ENCODE measurements at places on chromosomes 12 and 14.

DNA sequence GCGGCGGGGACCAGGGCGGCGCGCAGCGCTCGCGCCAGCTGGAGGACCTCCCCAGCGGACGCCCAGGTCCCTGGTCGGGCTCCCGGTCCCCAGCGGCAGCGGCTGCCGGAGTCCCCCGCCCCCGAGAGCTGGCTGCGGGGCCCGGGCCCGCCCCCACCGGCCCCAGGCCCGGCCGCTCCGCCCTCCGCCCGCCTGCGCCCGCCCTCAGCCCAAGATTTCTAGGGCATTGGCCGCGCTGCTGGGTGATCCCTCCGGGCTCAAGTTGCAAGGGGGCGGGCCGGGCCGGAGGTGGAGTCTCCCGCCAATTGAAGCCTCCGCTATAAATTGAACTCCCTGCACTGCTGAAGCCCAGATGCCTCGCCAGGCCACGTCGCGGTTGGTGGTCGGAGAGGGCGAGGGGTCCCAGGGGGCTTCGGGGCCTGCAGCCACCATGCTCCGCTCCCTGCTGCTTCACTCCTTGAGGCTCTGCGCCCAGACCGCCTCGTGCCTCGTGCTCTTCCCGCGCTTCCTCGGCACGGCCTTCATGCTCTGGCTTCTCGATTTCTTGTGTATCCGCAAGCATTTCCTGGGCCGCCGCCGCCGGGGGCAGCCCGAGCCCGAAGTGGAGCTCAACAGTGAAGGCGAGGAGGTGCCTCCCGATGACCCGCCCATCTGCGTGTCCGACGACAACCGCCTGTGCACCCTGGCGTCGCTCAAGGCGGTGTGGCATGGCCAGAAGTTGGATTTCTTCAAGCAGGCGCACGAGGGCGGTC is at the start of gene DIO3:
Gene DIO3, plus strand, starts transcription at position 351 of the 752 bp plus-strand sequence.
- peak within 1 kb of the TSS; percentile 40 for H3K4me3 ChIP-seq
- H3K4me1 ChIP-seq = peaks cover 3% of the 10 kb centered on the region
- peaks cover 7% of the 10 kb centered on the region for H3K36me3 ChIP-seq
- DNase-seq = no peak
- peak within 1 kb of the TSS; percentile 13 for H3K27ac ChIP-seq

DNA sequence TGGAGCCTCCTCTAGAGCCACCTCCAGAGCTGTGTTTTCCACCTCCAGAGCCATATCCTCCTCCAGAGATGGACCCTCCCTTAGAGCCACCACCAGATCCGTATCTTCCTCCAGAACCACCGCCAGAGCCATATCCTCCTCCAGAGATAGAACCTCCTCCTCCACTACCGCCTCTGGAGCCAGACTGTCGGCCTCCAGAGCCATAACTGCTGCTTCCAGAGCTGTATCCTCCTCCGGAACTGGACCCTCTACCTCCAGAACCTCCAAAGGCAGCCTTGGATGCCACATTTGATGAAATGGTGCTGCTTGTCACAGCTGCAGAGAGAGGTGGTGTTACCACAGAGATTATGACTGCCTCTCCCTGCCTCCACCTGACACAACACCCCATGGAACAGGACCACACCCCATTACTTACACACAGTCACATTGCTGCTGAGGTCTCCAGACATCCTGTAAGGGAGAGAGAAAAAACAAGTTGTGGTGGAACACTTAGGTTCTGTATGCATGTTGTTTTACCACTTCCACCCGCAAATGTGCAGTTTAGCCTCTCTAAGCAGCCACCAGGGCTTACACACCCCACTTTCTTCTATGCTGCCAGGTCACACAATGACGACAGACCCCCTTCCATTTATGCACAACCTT is 6.8 kb downstream of the KRT2 start:
- H3K4me3 ChIP-seq = peak overlapping the region; percentile 53
- peaks cover 3% of the 10 kb centered on the region for H3K27me3 ChIP-seq
- H3K27ac ChIP-seq = peak overlapping the region; percentile 100
- H3K36me3 ChIP-seq = peaks cover 22% of the 10 kb centered on the region
- DNase-seq = peak; percentile 87
- peaks cover 83% of the 10 kb centered on the region for H3K4me1 ChIP-seq

DNA sequence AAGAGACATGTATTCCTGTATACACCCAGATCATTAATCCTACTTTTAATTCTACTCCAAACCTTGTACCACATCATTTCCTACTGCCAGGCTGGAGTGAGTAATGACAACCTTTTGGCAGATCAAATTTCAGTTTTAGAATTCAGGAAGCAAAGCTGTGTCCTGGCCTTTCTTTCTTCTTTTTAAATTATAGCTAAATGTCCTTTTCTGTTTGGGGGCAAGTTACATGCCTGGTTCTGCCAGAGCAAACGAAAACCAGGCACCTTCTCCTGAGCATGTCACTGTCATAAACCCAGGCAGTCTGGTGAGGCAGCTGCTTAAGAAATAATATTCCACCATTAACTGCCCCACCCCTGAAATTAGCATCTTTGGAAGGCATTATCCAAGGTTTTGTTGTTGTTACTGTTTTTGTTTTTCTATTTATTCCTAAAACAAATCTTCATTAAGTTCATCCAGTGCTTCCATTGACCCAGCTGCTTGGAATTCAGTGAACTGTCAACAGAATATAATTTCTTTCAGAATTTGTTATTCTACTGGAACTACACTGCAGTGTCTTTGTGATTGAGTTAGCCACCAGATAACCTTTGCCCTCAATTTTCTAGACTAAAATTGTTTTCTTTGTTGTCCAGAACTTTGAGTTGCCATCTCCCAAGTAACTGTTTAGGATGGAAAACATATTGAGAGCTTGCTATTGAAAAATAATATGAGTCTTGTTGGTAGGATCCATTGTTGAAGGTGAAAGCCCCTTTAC is 33.2 kb downstream of the SAMD4A start:
- no peaks in the 10 kb centered on the region for H3K4me1 ChIP-seq
- H3K27ac ChIP-seq = no peak overlapping the region
- H3K36me3 ChIP-seq = no peaks in the 10 kb centered on the region
- no peak overlapping the region for H3K4me3 ChIP-seq
- no peak for DNase-seq

DNA sequence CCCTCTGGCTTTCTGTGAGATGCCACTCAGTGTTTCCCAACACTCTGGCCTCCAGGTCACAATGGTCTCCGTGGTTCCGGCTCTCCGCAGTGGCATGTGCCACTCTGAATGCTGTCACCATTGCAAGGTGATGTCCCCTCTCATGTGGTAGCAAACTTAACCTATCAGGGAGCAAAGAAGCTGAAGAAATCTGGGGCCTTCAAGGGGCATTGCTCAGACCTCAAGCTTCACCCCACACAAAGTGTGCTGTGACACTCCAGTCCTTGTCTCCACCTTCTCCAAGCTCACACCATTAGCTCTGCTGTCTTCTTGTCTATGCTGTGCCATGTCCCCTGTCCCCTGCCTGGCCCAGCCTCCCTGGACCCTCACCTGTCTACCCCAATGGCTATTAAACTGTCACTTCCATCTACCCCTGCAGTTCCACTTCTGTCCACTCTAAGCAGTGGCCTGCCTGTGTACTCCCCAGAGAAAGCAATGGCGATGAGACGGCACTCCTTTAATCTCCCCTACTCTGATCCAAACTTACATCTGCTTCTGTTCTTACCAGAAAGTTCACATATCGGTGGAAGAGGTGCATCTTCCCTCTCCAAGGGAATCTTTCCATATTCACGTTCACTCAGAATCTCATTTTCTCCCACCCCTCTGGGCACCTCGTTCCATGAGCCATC is 93.7 kb downstream of the DHRS2 start:
- no peak overlapping the region for H3K4me3 ChIP-seq
- no peak overlapping the region for H3K27ac ChIP-seq

GRCh38 chr14:56189307-56189706 is 71.1 kb downstream of the PELI2 start:
- no peak overlapping the region for H3K4me3 ChIP-seq
- DNase-seq = no peak
- no peaks in the 10 kb centered on the region for H3K27me3 ChIP-seq
- H3K27ac ChIP-seq = no peak overlapping the region

GRCh38 chr12:120901818-120902217 is 2.3 kb downstream of the SPPL3 start:
- H3K27ac ChIP-seq = no peak overlapping the region
- H3K36me3 ChIP-seq = peaks cover 21% of the 10 kb centered on the region
- no peak for DNase-seq
- H3K4me1 ChIP-seq = peaks cover 47% of the 10 kb centered on the region
- no peaks in the 10 kb centered on the region for H3K27me3 ChIP-seq
- peak overlapping the region; percentile 4 for H3K4me3 ChIP-seq

DNA sequence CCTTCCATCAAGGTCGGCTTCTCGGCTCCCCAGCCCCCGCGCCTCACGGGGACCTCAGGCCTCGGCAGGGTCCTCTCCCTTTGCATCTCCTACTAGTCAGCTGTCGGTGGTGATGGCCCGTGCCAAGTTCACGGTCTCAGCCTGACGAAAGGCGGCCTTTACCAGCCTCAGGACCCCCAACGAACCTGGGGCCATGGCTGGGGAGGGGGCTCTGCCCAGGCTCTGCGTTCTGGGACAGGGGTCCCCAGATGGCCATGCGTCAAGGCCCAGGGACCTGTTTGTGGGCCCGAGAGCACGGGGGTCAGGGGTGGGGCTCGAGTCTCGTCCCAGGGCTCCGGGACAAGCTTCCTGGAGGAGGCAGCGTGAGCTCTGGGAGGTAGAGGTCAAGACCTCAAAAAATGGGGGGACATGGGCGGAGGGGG is 32.8 kb upstream of the DEGS2 start:
- peak overlapping the region; percentile 59 for H3K4me3 ChIP-seq
- peaks cover 12% of the 10 kb centered on the region for H3K4me1 ChIP-seq
- H3K27ac ChIP-seq = peak overlapping the region; percentile 86
- H3K36me3 ChIP-seq = no peaks in the 10 kb centered on the region
- H3K27me3 ChIP-seq = no peaks in the 10 kb centered on the region

DNA sequence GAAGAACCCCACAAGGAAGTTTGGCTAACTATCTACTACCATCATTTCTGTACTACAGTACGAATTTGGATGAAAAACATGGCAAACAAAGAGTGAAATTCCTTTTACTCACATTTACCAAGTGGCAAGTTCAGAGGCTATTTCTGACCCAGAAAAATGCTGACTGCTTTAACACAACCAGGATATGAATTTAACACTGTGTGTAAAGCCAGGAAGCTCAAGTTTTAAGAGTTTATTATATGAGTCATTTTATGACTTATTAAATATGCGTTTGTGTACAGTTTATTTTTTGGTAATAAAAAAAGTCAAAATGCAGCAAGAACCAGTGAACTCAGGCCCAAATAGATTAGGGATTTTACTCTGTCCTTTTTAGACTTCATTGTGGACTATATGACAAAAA is 58.4 kb upstream of the STAC3 start:
- no peak overlapping the region for H3K4me3 ChIP-seq
- H3K36me3 ChIP-seq = peaks cover 12% of the 10 kb centered on the region
- no peaks in the 10 kb centered on the region for H3K27me3 ChIP-seq
- no peak for DNase-seq
- H3K4me1 ChIP-seq = peaks cover 5% of the 10 kb centered on the region

GRCh38 chr12:124385219-124385969 is 90.5 kb downstream of the RFLNA start:
- no peak for DNase-seq
- H3K4me3 ChIP-seq = no peak overlapping the region
- H3K4me1 ChIP-seq = peaks cover 17% of the 10 kb centered on the region
- no peaks in the 10 kb centered on the region for H3K27me3 ChIP-seq

- peaks cover 24% of the 10 kb centered on the region for H3K27me3 ChIP-seq
- H3K4me1 ChIP-seq = no peaks in the 10 kb centered on the region
- no peaks in the 10 kb centered on the region for H3K36me3 ChIP-seq
- no peak for DNase-seq
- H3K27ac ChIP-seq = no peak overlapping the region
These were observed 98.3 kb downstream of the CFAP54 start for GRCh38 chr12:96587691-96588090.

- H3K4me3 ChIP-seq = no peak overlapping the region
- H3K36me3 ChIP-seq = peaks cover 10% of the 10 kb centered on the region
- DNase-seq = no peak
- peaks cover 8% of the 10 kb centered on the region for H3K4me1 ChIP-seq
These were observed 104.6 kb downstream of the DIP2B start for GRCh38 chr12:50609292-50609874.

- no peaks in the 10 kb centered on the region for H3K27me3 ChIP-seq
- no peak overlapping the region for H3K4me3 ChIP-seq
- H3K4me1 ChIP-seq = no peaks in the 10 kb centered on the region
- H3K36me3 ChIP-seq = peaks cover 22% of the 10 kb centered on the region
- no peak for DNase-seq
These were observed 37.5 kb downstream of the TMEM260 start for GRCh38 chr14:56617084-56617483.

DNA sequence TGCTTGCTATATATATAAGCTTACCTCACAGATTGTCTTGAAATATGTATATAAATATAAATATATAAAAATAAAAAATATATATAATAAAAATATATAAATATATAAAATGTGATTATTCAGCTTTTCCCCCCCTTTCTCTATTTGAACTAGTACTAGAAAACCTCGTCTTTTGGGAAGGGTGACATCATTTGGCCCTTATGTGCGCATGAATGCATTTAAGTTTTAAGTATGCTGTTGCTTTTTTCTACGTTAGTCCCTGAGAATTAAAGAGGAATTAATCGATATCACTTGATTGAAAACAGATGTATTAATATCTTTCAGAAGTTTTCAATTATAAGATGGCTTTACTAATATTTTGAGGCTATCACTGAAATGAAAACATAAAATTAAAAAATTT is 69.9 kb downstream of the RAD51B start:
- H3K27me3 ChIP-seq = no peaks in the 10 kb centered on the region
- no peak overlapping the region for H3K4me3 ChIP-seq
- H3K27ac ChIP-seq = no peak overlapping the region
- H3K4me1 ChIP-seq = peaks cover 3% of the 10 kb centered on the region
- no peak for DNase-seq

DNA sequence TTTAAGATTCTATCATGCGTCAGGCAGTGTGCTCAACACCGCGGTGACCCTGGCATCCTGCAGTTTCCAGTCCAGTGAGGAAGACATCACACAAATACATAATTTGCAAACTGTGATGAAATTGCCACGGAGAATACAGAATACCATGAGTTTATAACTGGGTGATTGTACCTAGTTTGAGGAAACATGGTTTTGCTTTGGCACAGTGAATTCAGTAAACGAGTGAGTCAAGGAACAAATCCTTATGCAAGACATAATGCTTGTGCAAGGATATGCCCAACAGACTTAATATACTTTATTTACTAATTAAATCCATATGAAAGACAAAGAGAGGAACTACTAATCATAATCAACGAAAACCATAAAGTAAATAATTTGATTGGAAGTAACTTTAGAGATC is 311.8 kb upstream of the TMTC1 start:
- no peaks in the 10 kb centered on the region for H3K27me3 ChIP-seq
- H3K27ac ChIP-seq = no peak overlapping the region
- H3K36me3 ChIP-seq = no peaks in the 10 kb centered on the region

DNA sequence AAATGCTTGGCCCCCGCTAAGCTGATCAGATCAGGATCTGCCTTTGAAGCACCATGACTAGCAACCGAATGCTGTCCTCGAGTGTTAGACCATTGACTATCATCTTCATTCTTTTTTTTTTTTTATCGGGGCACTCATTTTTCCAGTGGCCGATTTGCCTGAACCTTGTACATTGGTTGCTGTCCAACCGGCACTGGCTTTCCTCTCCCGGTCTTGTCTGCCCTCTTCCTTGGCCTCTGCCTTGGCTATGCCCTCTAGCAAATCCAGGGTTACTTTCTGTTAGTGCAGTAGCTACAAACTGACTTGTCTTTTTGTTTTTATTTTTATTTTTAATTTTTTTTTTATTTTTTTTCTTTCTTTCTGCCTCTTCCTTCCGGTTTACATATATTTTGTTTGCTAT is 102.3 kb downstream of the ALG10 start:
- no peak overlapping the region for H3K4me3 ChIP-seq
- H3K4me1 ChIP-seq = peaks cover 15% of the 10 kb centered on the region
- H3K27ac ChIP-seq = no peak overlapping the region
- peaks cover 6% of the 10 kb centered on the region for H3K36me3 ChIP-seq

GRCh38 chr12:110245369-110245772 is 35.7 kb upstream of the ATP2A2 start:
- DNase-seq = peak; percentile 64
- H3K4me1 ChIP-seq = no peaks in the 10 kb centered on the region
- no peak overlapping the region for H3K27ac ChIP-seq
- H3K27me3 ChIP-seq = peaks cover 3% of the 10 kb centered on the region
- no peak overlapping the region for H3K4me3 ChIP-seq

All from activated CD4-positive, alpha-beta T cell treated with anti-CD3 and anti-CD28 coated beads, Interleukin-2, amount 10 ng/mL, durations not matched to agents 7 days and 5 days (primary cell).